ENCODE measurements at places on chromosomes 7 and 10. TPM values are rescaled to one million over a fixed set of nuclear protein-coding genes. Genes with fewer than 3 reads are reported as not detected.

The MEIG1 gene
- total RNA-seq: not detected

The ZNF277 gene
- total RNA-seq: 10.1 TPM

The RSPH10B gene
- not detected for total RNA-seq

The CCDC146 gene
- 2.3 TPM for total RNA-seq

The JAKMIP3 gene
- 1.3 TPM for total RNA-seq

DNA sequence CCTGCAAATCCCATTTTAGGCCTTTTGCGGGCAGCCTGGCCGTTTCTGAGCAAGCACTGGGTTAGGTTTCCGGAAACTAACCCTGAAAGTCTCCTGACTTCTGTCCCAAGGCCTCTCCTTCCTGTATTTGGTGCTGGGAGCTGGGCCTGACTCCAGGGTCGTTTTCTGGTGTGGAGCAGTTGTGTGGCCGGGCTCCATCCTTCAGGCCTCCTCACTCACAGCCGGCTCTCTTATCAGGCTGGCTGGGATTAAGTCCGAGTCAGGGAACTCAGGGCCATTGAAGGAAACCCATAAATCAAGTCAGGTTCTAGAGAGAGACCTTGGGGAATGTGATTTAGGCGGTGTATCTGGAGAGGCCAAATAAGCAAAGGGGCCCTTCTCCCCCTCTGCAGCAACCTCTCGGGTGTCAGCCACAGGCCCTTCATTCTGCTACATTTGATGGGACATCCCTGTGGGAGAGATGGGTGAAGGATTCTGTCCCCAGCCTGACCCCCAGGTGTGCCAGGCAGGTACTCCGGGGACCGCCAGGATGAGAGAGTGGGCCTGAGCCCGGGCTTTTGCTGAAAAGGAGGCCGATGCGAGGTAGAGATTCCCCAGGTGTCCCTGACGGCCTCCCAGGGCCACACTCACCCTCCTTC, 3.3 kb downstream of the GATA3 start:
- DNase-seq: peak; percentile 63

DNA sequence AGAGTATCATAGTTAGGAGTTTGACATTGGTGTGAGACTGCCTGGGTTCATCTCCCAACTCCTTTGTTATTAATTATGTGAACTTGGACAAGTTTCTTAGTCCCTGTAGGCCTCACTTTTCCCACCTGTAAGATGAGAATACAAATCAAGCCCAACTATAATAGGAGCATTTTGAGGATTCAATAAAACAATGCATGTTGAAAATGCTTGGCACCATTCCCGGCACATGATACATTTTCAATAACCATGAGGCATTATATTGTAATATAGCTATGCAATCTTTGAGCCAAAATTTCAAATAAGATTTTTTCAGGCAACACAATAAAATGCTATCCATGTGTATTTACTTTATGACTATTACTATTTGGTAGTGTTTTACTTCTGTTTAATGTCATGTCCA, 229.0 kb upstream of the SP4 start:
- DNase-seq: no peak

DNA sequence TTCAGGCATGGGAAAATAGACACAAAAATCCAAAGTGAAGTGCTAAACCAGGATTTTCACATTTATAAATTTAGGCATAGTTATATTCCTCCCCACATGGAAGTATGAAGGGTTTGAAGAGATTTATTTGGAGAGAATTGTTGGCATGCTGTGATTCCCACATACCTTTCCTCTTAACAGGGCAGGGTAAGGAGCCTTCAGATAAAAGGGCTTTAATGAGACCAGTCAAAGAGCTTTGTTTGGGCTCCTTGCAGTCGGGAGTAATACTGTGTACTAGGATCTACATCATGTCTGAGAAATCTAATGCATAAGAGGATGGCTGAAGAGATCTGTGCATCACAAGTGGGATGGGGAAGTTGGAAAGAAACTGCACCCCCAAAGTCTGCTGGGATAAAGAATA, 140.8 kb upstream of the PTN start:
- DNase-seq: no peak
